ENCODE measurements at places on chromosomes 12 and 14. TPM values are rescaled to one million over a fixed set of nuclear protein-coding genes. Genes with fewer than 3 reads are reported as not detected.

- no peak overlapping the region for H3K27ac ChIP-seq
- DNase-seq = no peak
- no peaks in the 10 kb centered on the region for H3K27me3 ChIP-seq
- no peaks in the 10 kb centered on the region for H3K4me1 ChIP-seq
- H3K36me3 ChIP-seq = peaks cover 24% of the 10 kb centered on the region
These were observed 91.5 kb downstream of the APAF1 start for GRCh38 chr12:98736352-98737321.

DNA sequence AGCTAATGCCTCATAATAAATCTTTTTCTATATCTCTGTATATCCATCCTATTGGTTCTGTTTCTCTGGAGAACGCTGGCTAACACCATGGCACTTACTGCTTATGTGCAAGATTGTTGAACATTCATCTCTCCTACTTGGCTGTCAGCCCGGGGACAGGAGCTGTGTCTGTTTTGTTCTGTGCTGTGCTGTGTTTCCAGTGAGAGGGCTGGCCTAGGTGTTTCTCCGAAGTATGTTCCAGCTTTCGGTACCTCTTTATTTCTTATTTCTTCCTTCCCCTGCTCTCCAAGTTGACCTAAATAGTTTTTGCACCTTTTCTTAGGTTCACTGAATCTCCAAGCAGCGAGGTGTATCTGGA lies 18.8 kb upstream of the NR4A1 start:
- no peaks in the 10 kb centered on the region for H3K36me3 ChIP-seq
- H3K27me3 ChIP-seq = peaks cover under 1% of the 10 kb centered on the region
- peak; percentile 45 for DNase-seq

GRCh38 chr12:52041695-52042123 lies 9.5 kb upstream of the NR4A1 start:
- peaks cover 38% of the 10 kb centered on the region for H3K4me1 ChIP-seq
- H3K4me3 ChIP-seq = no peak overlapping the region
- peak overlapping the region; percentile 33 for H3K27ac ChIP-seq
- peak; percentile 78 for DNase-seq
- H3K36me3 ChIP-seq = no peaks in the 10 kb centered on the region

GRCh38 chr14:61112506-61112905 lies 131.5 kb downstream of the SLC38A6 start:
- no peaks in the 10 kb centered on the region for H3K36me3 ChIP-seq
- no peak for DNase-seq
- H3K27ac ChIP-seq = no peak overlapping the region
- no peaks in the 10 kb centered on the region for H3K4me1 ChIP-seq

DNA sequence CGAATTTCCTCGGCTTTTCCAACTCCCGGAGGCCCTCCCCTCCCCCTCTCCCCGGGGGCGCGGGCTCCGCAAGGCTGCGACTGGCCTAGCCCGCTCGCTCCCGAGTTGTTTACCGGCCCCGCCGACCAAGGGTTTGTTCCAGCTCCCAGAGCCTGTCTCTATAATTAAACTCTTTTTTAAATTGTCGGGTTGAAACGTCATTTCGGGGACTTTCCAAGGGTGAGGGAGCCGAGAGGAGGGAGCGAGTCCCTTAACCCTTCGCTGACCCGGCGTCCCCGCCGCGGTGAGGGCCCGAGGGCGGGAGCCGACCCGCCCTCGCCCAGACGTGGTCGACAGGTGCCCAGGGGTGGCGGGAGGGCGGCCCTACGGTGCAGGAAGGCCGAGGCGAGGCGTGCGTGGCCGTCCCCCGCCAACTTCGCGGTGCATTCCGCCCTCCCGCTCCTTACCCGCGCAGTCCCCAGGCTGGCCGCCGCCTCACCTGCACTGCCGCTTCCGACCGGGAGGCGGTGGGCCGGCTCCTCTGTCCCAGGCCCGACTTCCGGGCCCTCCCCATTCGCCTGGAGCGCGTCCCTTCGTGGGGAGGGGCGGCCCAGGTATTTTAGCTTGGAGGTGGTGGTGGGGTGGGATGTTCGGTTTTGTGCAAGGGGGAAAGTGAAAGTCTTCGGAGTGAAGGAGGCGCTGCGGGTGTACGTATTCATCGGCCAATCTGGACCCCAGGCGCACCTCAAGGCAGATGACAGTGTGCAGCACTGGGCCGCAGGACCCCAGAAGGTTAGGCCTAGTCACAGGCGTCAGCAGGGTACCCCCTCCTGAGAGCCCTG lies 2.9 kb upstream of the ZFP36L1 start:
- peak overlapping the region; percentile 99 for H3K27ac ChIP-seq
- no peaks in the 10 kb centered on the region for H3K36me3 ChIP-seq
- H3K4me3 ChIP-seq = peak overlapping the region; percentile 96
- H3K27me3 ChIP-seq = no peaks in the 10 kb centered on the region

DNA sequence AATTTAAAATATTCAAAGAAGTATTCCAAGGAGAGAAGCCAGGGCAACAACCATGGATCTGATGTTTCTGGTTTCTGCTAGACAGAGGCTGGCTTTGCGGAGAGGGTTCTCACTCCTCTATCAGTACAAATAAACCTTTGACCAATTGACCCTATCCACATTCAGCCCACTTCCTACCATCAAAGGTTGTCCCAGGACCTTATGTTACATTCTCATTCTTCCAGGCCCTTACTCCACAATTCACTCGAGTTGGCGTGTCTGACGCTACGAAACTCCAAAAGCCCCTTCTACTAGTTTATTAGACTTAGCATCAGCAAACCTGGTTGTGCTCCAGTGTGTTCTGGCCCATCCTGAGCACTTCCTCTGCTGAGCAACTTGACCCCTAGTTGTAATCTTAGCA lies 24.8 kb upstream of the RNASE12 start:
- H3K27me3 ChIP-seq = no peaks in the 10 kb centered on the region
- no peaks in the 10 kb centered on the region for H3K36me3 ChIP-seq
- no peak overlapping the region for H3K4me3 ChIP-seq
- DNase-seq = no peak
- peaks cover 17% of the 10 kb centered on the region for H3K4me1 ChIP-seq

GRCh38 chr12:694734-695503 lies 31.7 kb upstream of the NINJ2 start:
- H3K36me3 ChIP-seq = no peaks in the 10 kb centered on the region
- H3K4me1 ChIP-seq = no peaks in the 10 kb centered on the region
- no peak overlapping the region for H3K4me3 ChIP-seq
- H3K27me3 ChIP-seq = no peaks in the 10 kb centered on the region

The IL23A gene
- 2.7 TPM for total RNA-seq

The RPGRIP1 gene
- 0.85 TPM for total RNA-seq

The BMP4 gene
- total RNA-seq = 0.45 TPM

GRCh38 chr12:131454418-131455217 lies 256.3 kb upstream of the SFSWAP start:
- peak; percentile 14 for DNase-seq
- peaks cover 4% of the 10 kb centered on the region for H3K4me1 ChIP-seq
- no peaks in the 10 kb centered on the region for H3K27me3 ChIP-seq
- H3K36me3 ChIP-seq = no peaks in the 10 kb centered on the region

The FSCB gene
- not detected for total RNA-seq

The PLEKHG7 gene
- 0.63 TPM for total RNA-seq

- peaks cover 68% of the 10 kb centered on the region for H3K36me3 ChIP-seq
- H3K4me3 ChIP-seq = no peak overlapping the region
- peaks cover under 1% of the 10 kb centered on the region for H3K4me1 ChIP-seq
- DNase-seq = peak; percentile 74
- no peaks in the 10 kb centered on the region for H3K27me3 ChIP-seq
These were observed 61.5 kb downstream of the LGMN start for GRCh38 chr14:92686900-92687427.

DNA sequence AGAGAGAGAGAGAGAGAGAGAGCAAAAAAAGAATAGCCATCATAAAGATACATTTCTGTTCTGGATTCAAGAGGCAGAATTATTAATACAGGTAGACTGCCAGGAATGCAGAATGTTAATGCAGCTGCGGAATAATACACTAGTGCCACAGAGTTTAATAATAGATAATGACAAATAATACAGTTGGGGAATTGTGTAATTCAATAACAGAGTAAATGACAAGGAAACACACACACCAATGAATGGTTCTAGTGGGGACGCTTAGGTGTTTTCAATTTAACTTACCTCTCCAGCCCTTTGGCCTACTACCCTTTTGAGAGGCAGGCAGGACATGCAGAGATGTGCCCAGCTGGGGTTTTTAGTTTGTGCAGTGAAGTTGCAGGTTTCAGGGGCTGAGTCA lies 313.9 kb downstream of the NRXN3 start:
- DNase-seq = no peak
- no peaks in the 10 kb centered on the region for H3K4me1 ChIP-seq
- no peaks in the 10 kb centered on the region for H3K27me3 ChIP-seq
- H3K27ac ChIP-seq = no peak overlapping the region
- no peaks in the 10 kb centered on the region for H3K36me3 ChIP-seq
- H3K4me3 ChIP-seq = no peak overlapping the region

The CBLN3 gene
- 1.1 TPM for total RNA-seq

- no peak overlapping the region for H3K4me3 ChIP-seq
- DNase-seq = no peak
These were observed 780.5 kb downstream of the NRXN3 start for GRCh38 chr14:78950649-78951048.

- H3K27me3 ChIP-seq = no peaks in the 10 kb centered on the region
- DNase-seq = peak; percentile 59
- peaks cover 11% of the 10 kb centered on the region for H3K36me3 ChIP-seq
- peaks cover 12% of the 10 kb centered on the region for H3K4me1 ChIP-seq
- peak overlapping the region; percentile 70 for H3K4me3 ChIP-seq
These were observed 662 bp upstream of the ATP2A2 start for GRCh38 chr12:110280392-110280778.
